ENCODE measurements at places on chromosomes 3 and 15.

DNA sequence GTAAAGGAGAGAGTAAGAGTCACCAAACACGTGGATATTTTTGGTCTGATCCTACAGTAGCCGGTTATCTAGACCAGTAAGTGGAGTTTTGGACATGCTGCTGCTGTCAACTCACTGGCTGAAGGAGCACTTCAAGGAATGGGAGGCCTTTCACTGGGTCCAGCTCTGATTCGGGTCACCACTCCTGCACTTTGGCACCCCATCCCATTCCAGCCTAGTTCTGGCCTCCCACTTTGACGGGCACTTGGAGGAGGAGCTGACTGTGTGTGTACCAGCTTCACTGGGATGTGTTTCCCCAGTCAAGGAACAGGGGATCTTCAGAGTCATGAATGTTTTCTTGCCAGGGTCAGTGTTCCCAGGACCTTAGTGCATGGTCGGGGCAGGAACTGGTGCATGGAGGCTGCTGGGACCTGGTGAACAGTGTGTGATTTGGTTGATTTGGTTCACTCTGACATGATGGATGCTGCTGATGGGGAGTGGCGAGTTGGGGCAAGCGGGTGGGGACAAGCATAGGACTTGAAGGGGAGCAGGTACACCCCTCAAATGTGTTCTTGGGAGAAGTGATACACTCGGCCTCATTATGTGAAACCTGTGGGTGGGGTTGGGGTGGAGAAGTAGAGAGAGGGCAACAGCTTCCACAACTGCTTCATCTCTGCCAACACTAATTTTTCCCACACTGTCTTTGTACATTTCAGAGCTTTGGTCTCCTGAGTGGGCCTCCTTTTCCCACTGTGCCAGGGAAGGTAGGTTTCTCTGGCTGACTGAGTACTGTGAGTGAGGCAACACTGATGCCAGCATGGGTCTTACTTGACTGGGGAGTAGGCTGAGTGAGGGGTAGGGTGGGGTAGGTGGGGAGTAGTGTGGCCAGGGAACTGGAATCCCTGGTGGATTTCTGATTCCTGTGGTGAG is 64.0 kb downstream of the RGMA start:
- DNase-seq = no peak

DNA sequence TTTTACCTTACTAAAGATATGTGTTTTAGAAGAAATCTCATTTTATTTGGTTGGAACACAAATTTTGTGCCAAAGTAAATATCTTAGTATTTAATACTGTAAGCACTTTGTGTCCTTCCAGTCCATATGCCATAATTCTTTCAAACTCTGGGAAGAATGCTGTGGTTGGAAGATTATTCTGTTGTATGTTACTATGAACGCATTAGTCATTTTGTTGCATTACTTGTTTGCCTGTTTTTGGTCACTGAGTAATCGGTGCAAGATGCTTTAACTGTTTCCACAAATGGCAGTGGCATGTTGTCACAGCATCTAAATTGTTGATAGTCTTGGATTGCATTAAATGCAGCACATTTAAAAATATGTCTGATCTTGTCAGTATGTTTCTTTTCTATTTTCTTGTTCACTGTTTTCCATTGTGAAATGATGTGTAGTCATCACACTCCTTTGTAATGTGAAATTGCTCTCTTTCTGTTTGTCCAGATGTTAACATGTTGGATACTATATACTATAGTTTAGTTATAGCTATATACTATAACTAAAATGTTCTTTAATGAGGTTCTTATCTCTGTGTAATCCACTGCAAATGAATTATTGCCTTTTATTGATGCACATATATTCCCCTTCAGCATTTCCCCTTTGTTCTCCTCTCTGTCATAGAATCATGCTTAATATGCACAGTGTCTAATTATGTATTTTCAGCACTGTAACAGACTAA is 89.9 kb upstream of the FLNB start:
- no peak for DNase-seq

GRCh38 chr15:25532269-25533140 is 93.7 kb upstream of the UBE3A start:
- no peak for DNase-seq

DNA sequence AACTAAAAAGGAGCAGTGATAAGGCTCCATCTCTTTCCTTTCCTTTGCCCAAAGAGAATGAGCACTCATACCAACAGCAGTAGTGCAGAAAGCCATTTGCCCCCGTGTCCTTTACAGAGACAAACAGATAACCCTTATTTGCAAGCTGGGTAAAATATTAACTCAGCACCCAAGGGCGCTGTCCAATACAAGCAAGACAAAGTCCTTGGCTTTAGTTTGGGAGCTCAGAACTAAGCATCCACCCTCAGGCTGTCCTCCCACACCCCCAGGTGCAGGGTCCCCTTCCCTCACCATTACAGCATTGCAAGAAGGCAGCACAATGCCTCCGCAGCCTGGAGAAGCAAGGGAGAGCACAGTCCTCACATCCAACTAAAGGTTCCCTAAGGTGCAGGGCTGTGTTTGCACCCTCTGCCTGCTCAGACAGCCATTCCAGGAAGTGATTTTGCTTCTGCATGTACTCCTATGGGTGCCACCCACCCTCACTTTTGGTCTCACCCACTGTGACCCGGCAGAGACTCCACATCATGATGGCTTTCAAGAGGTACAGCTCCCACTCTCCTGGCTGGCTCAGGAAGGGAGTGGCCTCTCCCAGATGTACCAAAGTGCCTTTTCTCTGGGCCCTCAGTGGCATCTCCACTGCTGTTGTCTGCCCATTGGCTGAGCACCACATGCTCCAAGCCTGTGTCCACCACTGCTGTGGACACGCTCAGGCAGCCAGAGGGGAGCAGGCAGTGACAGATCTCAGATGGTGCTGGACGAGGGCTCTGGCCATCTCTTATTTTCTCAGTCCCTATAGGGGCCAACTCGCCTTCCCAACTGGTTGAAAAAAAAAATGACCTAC is 34.1 kb upstream of the HES1 start:
- DNase-seq = no peak

- DNase-seq = no peak
Observed at GRCh38 chr3:169389925-169390253, 273.6 kb downstream of the MECOM start.
